ENCODE measurements at places on chromosomes 13 and 19.

DNA sequence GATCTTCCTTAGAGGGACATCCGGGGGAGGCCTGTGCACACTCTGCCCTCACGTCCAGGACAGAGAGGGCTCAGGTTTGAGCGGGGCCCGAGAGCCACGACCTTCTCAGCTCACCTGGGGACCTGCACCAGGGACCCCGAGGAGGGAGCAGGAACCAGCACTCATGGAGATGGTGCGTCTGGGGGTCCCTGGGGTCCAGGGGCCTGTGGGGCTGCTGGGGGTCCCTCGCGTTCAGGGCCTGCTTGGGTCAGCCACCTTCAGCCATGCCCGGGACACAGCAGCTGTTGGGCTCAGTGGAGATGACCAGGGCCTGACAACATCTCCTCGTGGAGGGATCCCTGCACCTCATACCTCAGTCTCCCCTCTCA lies 47.1 kb downstream of the TMEM255B start:
- no peak for DNase-seq

- no peak for DNase-seq
These were observed 1170.4 kb downstream of the EFNB2 start for GRCh38 chr13:105365021-105365550.

DNA sequence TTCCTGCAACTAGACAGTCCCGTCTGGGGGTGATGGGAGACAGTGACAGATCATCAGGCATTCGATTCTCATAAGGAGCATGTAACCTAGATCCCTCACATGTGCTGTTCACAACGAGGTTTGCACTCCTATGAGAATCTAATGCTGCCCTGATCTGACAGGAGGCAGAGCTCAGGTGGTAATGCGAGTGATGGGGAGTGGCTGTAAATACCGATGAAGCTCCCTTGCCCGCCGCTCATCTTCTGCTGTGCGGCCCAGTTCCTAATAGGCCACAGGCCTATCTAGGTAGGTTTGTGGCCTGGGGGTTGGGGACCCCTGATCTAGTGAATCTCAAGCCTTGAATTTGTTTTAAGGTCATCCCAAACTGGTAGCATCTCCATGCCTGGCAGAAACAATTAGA lies 27.3 kb upstream of the FAM124A start:
- DNase-seq = no peak

- DNase-seq = no peak
These were observed 5.2 kb upstream of the ZNF579 start for GRCh38 chr19:55585658-55586339.
